Activated T-cell treated with anti-CD3 and anti-CD28 coated beads, Interleukin-2, amount 50 U/mL, for 24 hours (primary cell): ENCODE measurements at places on chromosomes 1 and 21.
A peak's percentile ranks its signal among the peaks of the same experiment; 100 is the strongest.

DNA sequence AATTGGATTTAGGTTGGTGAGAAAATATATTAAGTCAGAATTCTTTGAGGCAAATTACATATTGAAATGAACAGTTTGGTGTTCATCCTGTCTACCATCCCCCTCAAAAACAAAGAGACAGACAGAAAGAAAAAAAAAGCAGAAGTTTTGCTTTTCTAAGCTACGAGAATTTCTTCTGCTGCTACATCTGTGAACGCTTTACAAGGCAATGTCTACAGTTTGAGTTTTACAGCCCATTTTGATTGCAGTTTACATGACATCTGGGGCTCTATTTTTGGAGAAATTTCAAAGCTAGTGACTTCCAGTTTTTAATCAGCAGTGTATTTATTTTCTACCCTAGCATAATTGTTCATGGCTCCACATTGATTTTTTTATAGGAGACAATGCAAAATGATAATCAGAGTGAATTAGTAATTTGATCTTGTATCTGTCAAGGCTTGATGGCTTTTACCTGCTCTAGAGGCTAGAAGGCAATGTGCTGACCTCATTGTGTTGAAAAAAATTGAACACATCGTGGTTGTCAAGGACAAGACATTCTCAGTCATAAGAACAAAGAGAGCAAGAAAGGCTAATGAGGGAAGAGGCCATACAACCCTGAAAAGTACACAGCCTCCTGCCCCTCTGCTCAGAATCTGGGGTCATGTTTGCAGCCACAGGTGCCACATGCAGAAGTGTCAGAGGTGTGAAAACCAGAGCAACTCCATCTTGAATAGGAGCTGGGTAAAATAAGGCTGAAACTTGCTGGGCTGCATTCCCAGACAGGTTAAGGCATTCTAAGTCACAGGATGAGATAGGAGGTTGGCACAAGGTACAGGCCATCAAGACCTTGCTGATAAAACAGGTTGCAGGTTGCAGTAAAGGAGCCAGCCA is 201.0 kb upstream of the CAMK1G start:
- no peak overlapping the region for H3K4me3 ChIP-seq
- H3K36me3 ChIP-seq = no peaks in the 10 kb centered on the region
- H3K27me3 ChIP-seq = no peaks in the 10 kb centered on the region
- no peak overlapping the region for H3K27ac ChIP-seq
- H3K4me1 ChIP-seq = no peaks in the 10 kb centered on the region
- no peak for DNase-seq

DNA sequence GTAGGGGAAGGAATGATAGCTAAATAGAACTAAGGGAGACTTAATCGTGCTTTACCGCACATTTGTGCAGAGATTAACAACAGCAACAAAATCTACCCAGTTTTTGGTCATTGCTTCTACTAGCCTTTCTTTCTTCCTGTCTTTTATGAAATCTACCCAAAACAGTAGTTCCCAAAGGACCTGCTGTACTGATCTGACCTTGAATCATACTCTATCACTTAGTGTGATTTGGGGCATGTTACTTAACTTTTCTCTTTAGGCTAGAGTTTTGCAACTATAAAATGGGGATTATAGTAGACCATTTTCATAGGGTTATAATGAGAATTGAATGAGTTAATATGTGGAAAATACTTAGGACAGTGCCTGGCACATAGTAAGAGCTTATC is 30.5 kb upstream of the MACF1 start:
- no peak for DNase-seq
- no peak overlapping the region for H3K4me3 ChIP-seq
- H3K4me1 ChIP-seq = no peaks in the 10 kb centered on the region
- no peaks in the 10 kb centered on the region for H3K27me3 ChIP-seq

GRCh38 chr1:8194481-8195227 is 123.3 kb upstream of the SLC45A1 start:
- H3K4me3 ChIP-seq = no peak overlapping the region
- no peaks in the 10 kb centered on the region for H3K27me3 ChIP-seq
- H3K4me1 ChIP-seq = peaks cover 17% of the 10 kb centered on the region
- DNase-seq = no peak
- H3K36me3 ChIP-seq = no peaks in the 10 kb centered on the region
- H3K27ac ChIP-seq = no peak overlapping the region

DNA sequence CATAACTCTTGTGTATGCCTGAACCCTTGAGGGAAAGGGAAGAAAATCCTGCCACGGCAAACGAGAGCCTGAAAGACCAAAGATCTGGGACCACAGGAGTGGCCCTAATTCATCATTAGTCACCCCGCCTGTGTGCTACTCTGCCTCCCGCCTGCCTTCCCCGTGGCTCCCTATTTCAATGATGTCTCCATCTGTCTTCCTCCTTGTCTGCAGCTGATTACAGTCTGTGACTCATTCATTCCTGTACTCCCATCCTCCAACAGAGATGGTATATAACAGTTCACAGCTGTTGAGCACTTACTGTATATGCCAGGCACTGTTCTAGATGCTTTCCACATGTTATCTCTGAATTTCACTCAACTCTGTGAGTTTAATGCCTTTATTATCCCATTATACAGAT is 96.6 kb downstream of the SEC16B start:
- no peak overlapping the region for H3K4me3 ChIP-seq
- no peaks in the 10 kb centered on the region for H3K27me3 ChIP-seq
- H3K36me3 ChIP-seq = no peaks in the 10 kb centered on the region
- H3K27ac ChIP-seq = no peak overlapping the region

DNA sequence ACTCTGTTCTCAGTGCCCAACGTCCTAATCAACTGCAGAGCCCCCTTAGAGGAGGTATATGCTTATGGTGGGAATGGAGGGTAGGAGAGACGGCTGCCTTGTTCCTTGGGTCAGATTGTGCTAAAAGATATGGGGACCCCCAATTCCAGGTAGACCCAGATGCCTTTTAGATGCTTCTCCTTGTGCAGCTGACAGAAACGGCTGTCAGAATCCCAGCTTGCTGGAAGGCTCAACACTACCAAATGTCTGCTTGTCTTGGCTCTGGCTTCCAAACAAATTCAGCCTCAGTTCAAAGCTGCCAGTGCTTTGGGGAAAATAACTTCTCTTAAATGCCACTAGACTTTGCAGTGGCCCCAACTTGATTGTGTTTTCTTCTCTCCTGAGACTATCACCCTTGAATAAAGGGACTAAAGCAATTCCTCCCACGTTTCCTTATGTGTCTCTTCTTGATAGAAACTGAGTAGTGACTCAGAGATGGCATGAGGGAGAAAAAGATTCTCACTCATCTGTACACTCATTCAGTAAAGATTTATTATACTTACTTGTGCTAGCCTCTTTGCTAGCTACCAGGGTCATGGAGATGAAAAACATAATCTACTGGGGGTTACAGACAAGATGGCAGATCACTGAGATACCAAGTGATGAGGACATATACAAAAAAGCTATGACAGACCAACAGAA is 3.4 kb upstream of the RNF19B start:
- H3K27me3 ChIP-seq = peaks cover 23% of the 10 kb centered on the region
- H3K36me3 ChIP-seq = peaks cover 4% of the 10 kb centered on the region
- H3K4me3 ChIP-seq = no peak overlapping the region
- peaks cover 43% of the 10 kb centered on the region for H3K4me1 ChIP-seq
- DNase-seq = no peak
- peak overlapping the region; percentile 22 for H3K27ac ChIP-seq

DNA sequence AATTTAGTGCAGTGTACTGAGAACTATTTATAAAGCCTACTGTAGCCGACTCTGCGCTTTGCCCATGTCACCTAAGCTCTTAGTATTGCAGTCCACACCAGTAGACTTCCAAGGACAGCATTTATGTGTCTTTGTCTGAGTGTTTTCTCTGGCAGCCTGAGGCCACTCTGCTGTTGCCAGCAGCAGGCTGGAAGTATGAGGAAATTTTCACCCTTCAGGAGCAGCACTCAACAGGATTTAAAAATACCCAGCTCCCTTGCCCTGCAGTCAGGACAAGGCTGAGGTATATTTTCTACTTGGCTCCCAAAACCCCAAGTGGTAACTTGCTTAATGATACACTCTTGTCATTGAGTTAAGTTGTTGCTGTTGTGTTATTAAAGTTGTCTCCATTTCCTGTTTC is 230.1 kb downstream of the SRGAP2C start:
- no peak overlapping the region for H3K4me3 ChIP-seq
- no peak overlapping the region for H3K27ac ChIP-seq
- no peaks in the 10 kb centered on the region for H3K36me3 ChIP-seq
- no peaks in the 10 kb centered on the region for H3K27me3 ChIP-seq

DNA sequence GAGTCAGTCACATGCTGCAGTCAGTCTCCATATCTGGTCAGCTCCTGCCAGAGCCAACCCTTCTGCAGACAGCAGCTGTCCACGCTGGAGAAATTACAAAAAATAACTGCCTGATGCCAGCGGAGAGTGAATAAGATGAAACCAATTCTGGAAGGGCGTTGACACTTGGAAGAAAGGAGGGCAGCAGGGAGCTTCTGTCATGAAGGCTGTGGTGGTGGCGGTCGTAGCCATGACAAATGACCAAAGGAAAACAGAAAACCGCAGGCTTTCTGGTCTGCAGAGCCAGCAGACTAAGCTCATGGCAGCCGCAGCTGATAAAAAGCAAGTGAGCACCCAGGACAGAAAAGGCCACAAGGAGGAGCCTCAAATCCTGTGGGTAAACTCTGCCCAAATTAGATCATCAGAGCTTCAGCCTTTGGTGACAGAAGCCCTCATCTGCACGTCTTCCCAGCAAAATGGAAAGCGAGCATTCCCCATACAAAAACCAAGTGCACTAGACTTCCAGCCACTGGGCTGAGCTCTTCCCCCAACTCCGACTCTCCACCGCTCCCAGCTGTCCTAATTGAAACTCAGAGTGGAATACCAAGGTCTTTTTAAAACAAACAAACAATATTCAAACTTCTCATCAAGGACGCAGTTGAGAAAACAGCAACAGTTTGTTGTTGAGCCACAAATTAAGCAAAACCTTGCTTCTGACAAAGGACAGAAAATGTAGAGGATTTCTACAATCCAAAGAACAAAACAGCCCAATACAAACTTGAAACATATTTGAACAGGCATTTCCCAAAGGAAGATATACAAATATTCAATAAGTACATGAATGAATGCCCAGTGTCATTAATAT is 28.7 kb downstream of the RSPH1 start:
- peaks cover 47% of the 10 kb centered on the region for H3K4me1 ChIP-seq
- peak; percentile 25 for DNase-seq
